ENCODE measurements at places on chromosomes 5 and 9. TPM values are rescaled to one million over a fixed set of nuclear protein-coding genes. Genes with fewer than 3 reads are reported as not detected.
A peak's percentile ranks its signal among the peaks of the same experiment; 100 is the strongest.

GRCh38 chr5:68225188-68225910 lies 9.8 kb downstream of the PIK3R1 start:
- peak; percentile 71 for DNase-seq

PLCXD3 gene
- total RNA-seq = 4.2 TPM

INSL4 gene
- total RNA-seq = not detected

DNA sequence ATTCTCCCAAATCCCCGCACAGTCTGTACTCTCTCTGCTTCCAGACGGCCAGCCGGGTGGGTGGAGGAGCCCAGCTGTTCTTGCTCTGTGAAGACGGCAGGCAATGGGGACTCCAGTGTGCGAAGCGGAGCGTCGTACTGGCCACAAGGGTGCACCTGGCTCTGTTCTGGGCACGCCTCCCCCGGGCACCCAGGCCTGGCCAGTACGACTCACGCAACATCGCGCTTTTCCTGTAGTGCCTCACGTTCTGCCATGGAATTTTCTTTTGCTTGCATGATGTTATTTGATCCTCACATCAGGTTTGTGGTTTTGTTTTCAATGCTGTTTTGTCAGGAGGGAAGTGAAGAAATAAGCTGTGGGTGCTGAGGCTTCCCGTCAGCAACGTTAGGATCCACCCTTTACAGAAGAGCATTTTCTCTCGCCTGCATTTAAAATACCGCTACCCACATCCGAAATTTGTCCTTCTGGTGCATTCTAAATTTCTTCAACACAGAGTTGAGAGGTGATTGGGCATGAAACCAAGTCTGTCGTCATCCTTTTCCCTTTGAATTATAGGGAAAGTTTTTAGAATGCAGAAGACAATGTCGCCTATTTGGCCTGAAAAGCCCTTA lies 311.7 kb downstream of the TRIM36 start:
- DNase-seq = no peak

DNA sequence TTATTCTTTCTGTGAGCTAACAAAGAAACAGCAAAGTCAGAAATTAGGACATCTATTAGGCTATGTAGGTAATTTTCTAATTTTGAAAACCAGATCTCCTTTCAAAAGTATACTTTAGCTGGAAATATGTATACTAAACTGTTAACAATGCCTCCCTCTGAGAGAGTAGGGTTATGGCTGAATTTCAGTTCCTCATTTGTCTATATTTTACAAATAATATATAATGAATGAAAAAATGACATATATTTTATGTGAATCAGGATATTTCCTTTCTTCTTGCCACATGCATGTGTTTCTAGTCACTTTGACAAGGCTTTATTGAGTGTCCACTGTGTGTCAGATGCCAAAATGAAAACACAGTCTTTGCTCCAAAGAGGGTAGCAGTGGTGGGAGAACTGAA lies 15.4 kb downstream of the HACD4 start:
- DNase-seq = no peak

PCDHGA12 gene
- 12.1 TPM for total RNA-seq

- no peak for DNase-seq
Observed at GRCh38 chr9:79155308-79155707, 416.5 kb upstream of the TLE4 start.

DNA sequence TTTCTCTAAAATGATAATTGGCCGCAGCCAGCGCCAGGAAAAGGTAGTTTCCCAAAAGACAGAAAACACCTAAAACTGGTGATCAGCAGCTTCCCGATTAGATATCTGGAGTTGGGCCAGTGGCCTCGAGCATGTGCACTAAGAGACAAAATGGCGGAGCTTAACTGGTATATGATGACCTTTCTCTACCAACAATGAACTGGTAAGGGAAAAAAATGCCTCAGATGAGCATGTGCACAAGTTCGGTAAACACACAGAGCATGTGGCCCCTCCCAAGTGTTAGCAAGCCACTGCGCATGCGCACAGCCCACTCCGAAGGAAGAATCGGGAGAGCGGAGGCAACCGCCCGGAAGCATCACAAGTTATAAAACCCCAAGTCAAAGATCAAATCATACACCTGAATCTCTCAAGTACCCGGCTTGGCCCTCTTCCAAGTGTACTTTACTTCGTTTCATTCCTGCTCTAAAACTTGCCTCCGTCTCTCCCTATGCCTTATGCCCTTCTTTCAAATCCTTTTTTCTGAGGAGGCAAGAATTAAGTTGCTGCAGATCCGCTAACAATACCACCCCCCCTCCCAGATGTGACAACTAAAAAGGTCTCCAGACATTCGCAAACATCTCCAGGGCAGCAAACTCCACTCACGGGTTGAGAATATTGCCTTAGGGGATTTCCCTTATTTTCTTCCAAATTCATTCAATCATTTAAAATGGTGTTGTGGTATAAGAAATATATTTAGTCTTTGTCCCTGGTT lies 15.0 kb upstream of the PTBP3 start:
- peak; percentile 91 for DNase-seq

CCDC192 gene
- 1.2 TPM for total RNA-seq

IL3 gene
- not detected for total RNA-seq

- no peak for DNase-seq
Observed at GRCh38 chr9:119164716-119165115, 204.5 kb downstream of the BRINP1 start.

- no peak for DNase-seq
Observed at GRCh38 chr5:14450018-14450524, 131.5 kb upstream of the OTULINL start.

PCDHA6 gene
- total RNA-seq = 0.76 TPM

- no peak for DNase-seq
Observed at GRCh38 chr9:92135576-92135975, 20.4 kb upstream of the SPTLC1 start.

DNA sequence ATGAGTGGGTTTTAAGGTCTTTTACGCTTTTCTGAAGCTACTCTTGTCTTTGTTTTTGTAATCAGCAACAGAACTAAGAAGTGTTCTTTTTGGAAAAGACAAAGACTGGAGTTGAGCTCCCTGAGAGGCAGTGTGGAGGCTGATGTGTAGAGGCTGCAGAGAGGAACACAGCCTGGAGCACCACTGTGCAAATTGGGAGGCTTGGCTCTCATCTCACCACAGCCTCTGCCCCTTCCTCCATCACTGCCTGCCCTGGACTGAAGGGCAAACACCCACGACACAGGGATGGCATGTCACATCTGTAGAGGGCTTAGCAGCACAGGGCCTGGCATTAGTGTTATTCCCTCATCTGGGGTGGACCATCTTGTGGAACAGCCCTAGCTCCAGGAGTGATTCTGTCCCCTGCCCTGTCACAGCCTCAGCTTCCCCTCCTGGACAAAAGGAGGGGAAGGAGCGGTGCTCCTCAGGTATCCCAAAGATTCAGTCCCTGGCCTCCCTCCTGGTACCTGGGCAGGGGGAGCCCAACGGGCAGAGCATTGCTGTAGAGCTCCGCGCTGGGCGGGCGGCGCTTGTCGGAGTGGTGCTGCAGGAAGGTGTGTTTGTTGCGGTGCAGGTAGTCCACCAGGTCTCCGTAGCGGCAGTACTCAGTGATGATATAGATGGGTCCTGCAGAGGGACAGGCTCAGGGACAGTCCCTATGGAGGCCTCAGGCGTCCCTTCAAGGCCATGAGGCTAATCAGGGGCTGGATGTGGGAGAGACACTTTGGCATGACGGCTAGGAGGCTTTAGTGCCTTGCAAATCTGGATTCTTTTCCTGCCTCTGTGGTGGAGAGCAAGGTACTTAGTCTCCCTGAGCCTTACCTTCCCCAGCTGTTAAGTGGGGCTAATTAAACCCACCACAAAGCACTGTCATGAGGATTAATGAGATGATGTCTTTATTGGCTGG lies 32.8 kb downstream of the PDGFRB start:
- DNase-seq = peak; percentile 50

CFAP90 gene
- 0.36 TPM for total RNA-seq

- DNase-seq = no peak
Observed at GRCh38 chr9:35193762-35194161, 32.0 kb downstream of the UNC13B start.

- DNase-seq = no peak
Observed at GRCh38 chr9:112121633-112122032, 53.5 kb downstream of the SUSD1 start.

GRCh38 chr9:109509611-109510010 lies 11.5 kb upstream of the PTPN3 start:
- DNase-seq = no peak

DNA sequence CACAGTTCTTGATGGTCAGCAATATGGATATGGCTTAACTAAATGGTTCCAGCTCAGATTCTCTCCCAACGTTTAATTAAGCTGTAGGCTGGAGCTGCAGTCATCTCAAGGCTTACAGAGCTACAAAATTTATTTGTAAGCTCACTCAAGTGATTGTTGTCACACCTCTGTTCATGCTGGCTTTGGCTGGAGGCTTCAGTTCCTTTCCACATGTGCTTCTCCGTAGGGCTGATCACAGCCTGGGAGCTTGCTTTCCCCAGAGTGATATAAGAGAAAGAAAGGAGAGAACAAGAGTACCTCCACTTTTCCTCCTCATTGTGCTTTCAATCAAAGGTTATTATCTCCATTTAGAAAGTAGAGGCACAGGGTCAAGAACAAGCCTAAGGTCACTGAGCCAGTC lies 182.7 kb upstream of the KCNN2 start:
- no peak for DNase-seq

- DNase-seq = no peak
Observed at GRCh38 chr9:130114741-130115140, 57.5 kb upstream of the NCS1 start.

GRCh38 chr5:41403846-41404245 lies 106.6 kb downstream of the PLCXD3 start:
- no peak for DNase-seq

EIF4E1B gene
- not detected for total RNA-seq

DNA sequence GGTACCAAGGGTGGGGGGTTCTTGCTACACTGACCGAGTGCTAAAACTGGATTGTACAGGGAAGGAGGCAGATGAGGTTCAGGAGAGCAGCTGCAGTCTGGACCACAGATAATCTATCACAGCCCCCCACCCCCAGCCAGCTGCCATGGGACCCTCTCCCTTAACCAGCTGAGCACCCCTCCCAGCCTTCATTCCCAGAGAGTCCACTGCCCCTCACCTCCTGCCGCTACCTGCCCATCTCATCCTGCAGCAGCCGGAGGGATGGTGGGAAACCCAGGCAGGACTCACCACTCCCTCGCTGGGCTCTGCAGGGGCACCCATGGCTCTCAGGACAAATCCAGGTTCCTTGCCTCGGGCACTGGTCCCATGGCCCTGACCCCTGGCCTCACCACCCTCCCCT lies 66.7 kb downstream of the MRPL36 start:
- DNase-seq = no peak

DNA sequence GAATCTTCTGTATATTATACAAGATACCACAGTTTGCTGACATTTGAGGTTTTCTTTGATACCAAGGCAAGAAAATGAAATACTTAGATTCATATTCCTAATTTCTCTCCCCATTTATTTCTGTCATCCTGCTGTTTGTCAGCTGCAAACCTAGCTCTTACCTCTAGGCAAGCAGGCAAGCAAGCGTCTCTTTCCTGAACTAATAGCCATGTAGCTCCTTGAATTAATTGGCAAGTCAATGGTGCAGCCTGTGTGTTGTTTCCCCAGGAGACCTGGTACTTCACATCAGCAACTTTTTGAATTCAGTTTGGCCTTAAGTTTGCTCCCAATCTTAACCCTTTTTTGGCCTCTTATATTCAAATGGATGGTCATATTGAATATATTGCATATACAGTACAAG lies 573.6 kb upstream of the ARRDC3 start:
- DNase-seq = no peak

- DNase-seq = peak; percentile 64
Observed at GRCh38 chr5:97162045-97162444, 19.6 kb upstream of the LIX1 start.

DNA sequence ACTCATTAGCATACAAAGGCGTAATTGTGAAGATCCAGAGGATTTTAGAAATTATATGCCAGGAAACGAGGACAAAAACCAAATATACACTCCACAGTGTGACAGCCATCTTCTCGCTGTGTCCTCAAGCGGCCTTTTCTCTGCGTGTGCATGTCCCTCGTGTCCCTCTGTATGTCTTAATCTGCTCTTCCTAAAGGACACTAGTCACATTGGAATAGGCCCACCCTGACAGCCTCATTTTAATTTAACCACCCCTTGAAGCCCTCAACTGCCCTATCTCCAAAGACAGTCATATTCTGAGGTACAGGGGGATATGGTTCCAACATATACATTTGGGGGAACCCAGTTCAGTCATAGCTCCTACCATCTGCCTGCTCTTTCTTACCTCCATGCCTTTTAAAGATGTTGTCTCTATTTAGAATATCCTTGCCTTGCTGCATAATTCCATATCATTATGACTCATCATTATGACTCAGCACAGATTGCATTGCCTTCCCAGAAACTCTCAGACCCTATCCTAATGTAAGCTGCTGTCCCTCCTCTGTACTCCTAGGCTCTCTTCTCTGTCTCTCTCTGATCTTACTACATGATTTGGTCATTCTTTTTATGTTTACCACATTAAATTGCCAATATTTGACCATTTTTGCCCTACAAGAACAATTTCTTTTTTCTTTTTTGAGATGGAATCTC lies 210.9 kb downstream of the AOPEP start:
- no peak for DNase-seq

- DNase-seq = no peak
Observed at GRCh38 chr9:102642651-102643050, 352.5 kb upstream of the CYLC2 start.

- DNase-seq = peak; percentile 89
Observed at GRCh38 chr5:172659909-172660628, 19.0 kb downstream of the NEURL1B start.

LCN2 gene
- total RNA-seq = 6.0 TPM

SLC27A6 gene
- total RNA-seq = 57.2 TPM

DNA sequence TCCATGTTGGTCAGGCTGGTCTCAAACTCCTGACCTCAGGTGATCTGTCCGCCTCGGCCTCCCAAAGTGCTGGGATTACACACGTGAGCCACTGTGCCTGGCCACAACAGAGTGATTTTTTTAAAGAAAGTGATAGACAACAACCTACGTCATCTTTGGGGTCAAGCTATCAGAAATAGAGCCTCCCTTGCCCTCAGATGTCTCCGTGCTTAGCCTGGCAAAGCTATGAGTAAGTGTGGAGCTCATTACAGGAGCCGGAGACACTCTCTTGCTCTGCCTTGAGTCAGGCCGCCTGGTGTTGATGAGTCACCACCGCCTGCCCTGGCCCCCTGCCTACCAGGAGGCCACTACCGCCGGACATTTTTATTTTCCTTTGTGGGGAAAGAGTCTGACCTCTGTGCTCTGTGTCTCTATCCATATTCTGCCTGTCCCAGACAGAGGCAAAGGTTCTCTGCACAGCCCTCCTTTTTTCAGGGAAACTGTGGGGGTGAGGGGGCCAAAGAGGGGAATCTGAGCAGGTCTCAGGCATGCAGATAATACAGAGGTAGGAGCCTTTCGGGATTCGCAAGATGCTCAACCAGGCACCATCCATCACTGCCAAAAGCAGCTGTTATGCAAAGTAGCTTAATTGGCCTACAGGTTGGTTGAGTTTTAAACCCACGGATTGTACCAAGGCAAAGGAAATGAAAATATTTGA lies 123.7 kb upstream of the CPEB4 start:
- DNase-seq = peak; percentile 81

DNA sequence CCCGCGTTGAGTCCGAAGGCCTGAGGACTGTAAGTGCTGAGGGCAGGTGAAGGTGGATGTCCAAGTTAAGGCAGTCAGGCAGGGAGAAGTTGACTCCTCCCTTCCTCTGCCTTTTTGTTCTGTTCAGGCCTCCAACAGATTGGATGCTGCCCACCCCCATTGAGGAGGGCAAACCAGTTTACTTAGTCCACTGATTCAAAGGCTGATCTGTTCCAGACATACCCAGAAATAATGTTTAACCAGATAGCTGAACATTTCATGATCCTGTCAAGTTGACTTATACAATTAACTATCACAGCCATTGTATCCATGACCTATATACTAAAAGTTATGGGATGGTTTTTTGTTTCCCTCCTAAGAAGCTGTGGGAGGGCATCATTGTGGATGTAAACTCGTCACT lies 8.3 kb upstream of the TEX48 start:
- no peak for DNase-seq
